ENCODE measurements at places on chromosomes 16 and 17. TPM values are rescaled to one million over a fixed set of nuclear protein-coding genes. Genes with fewer than 3 reads are reported as not detected.

The ZDHHC1 gene
- 5.3 TPM for total RNA-seq

The LHX1 gene
- not detected for total RNA-seq

The CCL5 gene
- total RNA-seq, result 0.34 TPM

The PIGW gene
- 14.4 TPM for total RNA-seq

The KIF2B gene
- not detected for total RNA-seq
